ENCODE measurements at places on chromosomes 1 and 21. TPM values are rescaled to one million over a fixed set of nuclear protein-coding genes. Genes with fewer than 3 reads are reported as not detected.

GRCh38 chr21:28393279-28393678 lies 599.4 kb downstream of the LTN1 start:
- DNase-seq = no peak

- no peak for DNase-seq
Measured at GRCh38 chr1:82788038-82788437, 987.3 kb downstream of the ADGRL2 start.

- peak; percentile 83 for DNase-seq
Measured at GRCh38 chr1:109794319-109795132, 30.8 kb upstream of the EPS8L3 start.

GRCh38 chr1:160108888-160109662 lies 6.5 kb upstream of the ATP1A2 start:
- no peak for DNase-seq

DNA sequence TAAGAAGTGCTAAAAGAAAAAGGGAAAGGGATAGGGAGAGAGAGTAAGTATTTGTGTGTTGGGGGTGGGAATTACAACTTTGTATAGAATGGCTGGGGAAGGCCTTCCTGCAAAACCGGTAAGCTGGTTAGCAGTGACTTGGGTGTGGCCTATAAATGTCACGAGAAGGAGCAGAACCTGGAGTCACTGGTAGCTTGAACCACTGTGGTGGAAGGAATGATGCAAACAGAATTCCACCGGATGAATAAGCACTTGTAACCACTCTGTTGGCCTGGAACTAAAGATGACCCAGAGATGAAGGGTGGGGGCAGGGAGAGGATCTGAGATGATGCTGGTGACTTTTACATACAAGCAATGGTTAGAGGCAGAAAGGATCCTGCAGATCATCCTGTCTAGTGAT lies 8.9 kb downstream of the XKR8 start:
- DNase-seq = no peak

The CFAP126 gene
- not detected for total RNA-seq

The BMP8B gene
- total RNA-seq = 1.1 TPM

Measured in lower leg skin (tissue), 4 donors.